ENCODE measurements at places on chromosomes 7 and 10.

GRCh38 chr10:113565364-113565763, 12.5 kb downstream of the HABP2 start:
- no peak for DNase-seq

DNA sequence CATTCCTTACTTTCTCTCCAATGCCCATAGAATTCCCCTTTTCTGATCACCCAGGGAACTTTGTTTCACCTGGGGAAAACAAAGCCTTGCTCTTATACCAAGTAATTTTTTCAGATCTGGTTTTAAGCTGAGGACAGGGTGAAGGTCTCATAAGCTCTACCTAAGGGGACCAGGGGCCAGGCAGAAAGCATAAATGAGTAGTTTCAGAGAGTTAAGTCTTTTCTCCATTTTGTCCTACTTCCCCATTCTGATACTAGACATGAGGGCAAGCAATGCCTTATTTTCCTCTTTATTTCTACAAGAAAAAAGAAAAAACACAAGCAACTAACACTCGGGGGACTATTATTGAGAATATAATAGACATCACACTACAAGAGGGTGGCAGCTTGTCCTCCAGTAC, 2.9 kb downstream of the AKR1D1 start:
- DNase-seq, result no peak

- no peak for DNase-seq
These were observed 174.0 kb upstream of the TCF7L2 start for GRCh38 chr10:112775892-112776674.

DNA sequence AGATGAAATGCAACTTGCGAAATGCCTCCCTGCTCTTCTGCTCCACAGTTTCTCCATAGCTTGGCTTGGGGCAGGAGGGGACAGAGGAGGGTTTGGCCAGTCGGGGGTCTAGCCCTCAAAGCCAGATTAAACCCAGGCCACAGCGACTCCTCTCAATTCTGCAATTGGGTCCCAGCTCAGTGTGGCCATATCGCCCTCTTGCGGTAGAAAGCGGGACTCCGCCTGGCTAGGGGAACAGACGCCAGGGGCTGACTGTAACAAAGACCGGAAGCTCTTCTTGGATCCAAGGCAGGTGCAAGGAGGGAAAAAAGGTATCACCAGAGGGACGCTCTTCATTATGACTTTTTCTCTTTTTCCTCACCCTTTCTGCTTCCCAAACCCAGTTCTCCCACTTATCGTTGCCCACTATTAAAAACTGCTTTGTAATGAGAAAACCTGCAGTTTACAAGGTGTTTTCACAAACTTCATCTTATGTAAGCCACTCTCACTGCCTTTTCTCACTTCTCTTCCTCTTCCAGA, 36.6 kb upstream of the TNPO3 start:
- DNase-seq, result peak; percentile 37

DNA sequence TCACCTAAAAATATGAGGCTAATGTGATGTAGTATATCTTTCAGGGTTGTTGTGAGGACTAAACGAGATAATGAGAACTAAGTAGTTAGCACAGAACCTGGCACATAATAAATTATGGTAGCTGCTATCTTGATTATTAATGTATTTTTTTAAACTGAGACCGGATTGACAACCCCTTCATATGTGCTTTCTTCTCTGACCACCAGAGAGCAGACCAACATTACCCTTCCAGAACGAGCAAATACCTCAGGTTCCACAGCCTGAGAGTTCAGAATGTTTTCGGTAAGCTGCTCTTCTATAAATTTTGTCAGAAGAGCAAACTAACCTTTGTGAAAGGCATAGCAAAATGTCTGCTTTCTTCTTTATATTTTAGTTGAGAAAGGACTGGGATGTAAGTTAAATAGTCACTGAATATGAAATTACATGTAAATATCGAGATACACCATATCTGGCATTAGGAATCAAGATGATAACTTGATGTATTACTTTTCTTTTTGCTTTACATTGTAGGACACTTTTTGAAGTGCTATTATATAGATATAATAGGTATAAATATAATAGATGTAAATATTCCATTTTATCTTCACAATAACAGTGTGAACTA, 13.6 kb upstream of the BPGM start:
- no peak for DNase-seq

GRCh38 chr10:73161662-73162061, 6.1 kb downstream of the ECD start:
- no peak for DNase-seq

DNA sequence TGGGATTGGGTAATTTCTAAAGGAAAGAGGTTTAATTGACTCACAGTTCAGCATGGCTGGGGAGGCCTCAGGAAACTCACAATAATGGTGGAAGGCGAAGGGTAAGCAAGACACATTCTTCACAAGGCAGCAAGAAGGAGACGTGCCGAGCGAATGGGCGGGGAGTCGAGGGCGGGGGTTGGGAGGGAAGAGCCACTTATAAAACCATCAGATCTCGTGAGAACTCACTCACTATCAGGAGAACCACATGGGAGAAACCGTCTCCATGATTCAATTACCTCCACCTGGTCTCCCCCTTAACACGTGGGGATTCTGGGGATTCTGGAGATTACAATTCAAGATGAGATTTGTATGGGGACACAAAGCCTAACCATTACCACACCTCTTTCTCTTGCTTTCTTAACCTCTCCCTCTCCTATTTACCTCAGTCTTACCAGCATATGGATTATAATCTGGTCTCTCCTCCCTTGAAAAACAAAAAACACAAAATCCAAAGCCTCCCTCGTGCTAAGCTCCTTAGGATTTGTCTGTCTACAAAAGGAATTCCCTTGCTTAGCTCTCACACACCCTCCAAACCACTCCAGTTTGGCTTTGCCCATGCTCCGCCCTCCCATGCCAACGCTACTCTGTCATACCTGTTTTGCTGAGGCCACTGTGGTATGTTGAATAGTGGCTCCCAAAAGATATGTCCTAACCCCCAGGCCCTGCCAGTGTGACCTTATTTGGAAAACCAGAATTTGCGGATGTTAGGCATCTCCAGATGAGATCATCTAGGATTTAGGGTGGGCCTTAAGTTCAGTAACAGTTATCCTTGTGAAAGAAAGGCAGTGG, 19.6 kb upstream of the EFCAB10 start:
- DNase-seq, result no peak

DNA sequence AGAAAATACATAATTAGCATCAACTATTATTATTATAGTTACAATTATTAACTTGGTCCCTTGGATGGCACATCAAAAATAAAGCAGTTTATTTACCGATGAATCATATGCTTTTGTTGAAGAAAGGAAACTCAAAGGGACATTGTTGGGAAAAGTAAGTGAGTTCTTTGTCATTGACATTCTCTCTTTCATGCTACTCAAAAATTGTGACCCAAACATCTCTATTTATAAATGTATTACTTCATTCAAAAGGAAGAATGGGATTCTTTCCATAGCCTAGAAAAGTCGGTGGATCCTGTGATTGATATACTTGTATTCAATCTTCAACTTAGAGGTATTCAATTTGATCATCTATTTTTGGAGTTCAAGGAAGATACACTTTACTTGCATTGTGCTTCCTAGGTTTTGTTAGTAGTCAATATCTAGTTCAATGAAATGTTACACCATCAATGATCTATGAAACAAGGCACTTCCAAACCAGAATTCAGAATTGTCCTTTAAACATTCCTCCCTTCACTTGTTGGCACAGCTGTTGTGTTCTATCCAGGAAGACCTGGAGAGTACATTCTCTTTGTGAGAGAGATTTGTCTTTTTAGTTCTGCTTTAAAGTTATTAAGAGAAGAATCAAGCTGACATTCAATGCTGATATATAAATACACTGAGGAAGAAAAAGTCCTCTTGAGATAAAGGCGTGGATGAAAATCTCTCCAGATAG, 235.2 kb downstream of the TMEM26 start:
- DNase-seq, result no peak

DNA sequence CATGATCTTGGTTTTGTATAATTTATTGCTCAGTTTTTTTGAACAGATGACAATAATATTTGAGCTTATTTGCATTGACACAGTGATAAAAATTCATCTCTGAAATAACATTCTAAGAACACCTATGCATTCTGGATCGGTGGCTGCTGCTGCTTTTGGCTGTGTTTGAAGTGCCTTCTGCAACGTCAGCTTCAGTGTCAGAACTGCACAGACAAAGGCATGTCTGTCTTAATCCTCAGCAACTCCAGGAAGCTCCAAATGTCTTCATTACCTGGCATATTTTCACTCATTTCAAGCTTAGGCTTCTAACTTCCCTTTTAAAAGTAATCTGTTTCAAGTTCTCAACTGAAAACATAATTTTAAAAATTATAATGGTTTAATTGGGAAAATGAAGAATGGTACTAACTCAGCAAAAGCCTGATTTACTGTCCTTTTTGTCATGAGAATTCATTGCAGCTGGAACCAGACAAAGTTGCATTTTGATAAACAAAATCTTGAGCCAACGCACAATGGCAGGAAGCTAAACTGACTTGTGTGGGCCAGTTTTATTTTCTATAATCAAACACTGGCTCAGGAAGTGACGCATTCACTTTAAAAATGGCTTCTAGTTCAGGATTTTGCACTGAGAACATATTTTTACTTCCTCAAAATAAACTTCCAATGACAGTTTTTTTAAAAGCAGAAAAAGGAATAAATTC, 38.7 kb downstream of the NPS start:
- no peak for DNase-seq

GRCh38 chr10:47257396-47258120, 42.4 kb upstream of the GDF10 start:
- peak; percentile 29 for DNase-seq

GRCh38 chr7:117669818-117670217, 190.0 kb downstream of the CFTR start:
- no peak for DNase-seq

DNA sequence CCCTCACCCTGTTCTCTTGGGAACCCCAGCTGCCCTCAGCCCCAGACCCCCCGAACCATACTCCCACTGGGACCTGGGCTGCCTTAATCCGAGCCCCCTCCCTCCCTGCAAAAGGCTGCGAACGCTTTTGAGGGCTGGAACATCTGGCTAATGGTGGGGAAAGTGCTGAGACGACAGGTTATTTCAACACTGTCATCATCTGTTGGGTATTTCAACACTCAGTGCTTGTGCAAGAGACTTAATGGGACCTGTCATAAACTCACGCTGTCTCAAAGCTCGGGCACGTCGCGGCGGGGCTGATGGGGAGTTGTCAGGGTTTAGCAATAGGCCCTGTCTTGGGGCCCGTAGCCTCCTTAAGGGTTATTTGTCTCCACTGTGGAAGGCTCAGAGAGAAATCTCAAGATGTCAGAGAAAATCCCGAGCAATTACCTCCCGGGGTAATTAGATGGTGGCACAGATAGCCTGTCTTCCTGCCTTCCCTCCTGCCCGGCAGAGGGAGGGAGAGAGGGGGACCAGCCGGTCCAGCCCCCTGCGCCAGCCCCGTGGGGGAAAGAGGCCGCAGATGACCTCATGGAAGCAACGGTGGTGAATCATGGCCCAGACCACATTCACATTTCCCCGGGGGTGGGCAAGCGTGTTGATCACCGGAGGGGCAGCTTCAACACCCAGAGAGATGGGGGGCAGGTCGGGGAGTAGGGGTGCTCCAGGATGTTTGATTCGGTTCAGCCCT, 88.7 kb upstream of the MYL10 start:
- DNase-seq, result no peak

DNA sequence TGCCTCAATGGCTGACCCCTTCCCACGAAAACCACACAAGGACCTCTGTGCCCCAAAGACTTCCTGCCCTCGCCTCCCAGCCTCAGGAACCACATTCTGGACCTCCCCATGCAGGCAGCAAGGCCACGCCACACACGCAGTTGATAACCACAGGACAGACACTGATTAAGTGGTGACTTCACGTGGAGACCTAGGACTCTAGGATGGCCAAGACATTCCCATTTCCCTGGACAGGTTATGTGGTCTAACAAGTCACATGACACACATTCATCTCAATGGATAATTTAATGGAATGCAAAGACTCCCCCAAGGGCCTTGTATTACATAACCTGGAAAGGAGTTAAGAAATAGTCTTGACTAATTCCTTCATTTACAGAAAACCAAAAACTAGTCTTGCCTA, 110.2 kb downstream of the LARP4B start:
- DNase-seq, result no peak

DNA sequence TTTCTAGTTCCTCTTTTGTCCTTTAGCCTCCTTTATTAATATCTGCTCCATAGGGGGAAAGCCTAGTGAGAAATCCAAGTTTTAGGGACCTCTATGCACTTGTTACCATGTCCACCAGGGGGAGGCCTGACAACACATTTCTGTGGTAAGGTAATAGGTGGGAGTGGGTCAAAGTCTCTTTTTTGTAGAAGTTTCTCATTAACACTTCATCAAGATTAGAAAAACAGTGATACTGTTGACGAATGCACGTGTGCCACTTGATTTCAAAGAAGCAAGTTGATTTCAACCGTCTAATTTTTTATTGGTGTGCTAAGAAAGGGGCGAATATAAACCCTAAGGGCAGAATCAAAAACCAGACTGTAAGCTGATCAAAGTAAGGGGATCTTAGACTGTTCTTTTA, 30.6 kb downstream of the CISD1 start:
- DNase-seq, result peak; percentile 26

DNA sequence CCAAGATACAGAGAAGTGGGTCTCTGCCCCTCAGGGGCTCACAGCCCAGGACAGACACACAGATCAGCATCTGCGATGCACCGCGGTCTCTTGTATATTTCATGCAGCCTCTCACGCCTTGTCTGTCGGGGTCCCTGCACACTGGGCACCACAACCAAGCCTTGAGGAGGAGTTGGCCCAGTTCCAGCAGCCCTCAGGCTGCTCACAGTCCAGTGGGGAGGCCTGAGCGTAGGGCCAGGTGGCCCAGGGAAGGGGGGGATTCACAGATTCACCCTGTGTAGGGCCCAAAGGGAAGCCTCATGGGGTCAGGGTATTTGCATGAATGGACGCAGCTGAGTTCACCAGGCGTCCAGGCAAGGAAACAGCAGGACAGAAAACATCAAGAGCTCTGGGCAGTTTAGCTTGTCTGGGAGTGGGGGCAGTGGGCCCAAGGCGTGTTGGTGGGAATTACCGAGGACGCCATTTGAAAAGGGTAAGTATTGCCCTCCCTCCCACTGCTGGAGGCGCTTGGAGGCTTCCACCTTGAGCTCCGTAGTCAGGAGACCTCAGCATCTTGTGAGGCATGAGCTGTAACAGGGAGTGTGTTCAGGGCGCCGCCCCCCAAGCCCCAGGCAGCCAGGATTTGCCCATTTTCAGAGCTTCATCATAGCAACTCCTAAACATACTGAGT, 129.1 kb upstream of the CHST15 start:
- DNase-seq, result peak; percentile 32
